ENCODE measurements at places on chromosomes 1 and 21.

- DNase-seq = no peak
These were observed 70.2 kb downstream of the FOXD2 start for GRCh38 chr1:47507881-47508701.

- DNase-seq = no peak
These were observed 8.5 kb upstream of the MRPS15 start for GRCh38 chr1:36472656-36473055.

GRCh38 chr1:184945029-184945428 lies 29.3 kb downstream of the NIBAN1 start:
- DNase-seq = no peak

DNA sequence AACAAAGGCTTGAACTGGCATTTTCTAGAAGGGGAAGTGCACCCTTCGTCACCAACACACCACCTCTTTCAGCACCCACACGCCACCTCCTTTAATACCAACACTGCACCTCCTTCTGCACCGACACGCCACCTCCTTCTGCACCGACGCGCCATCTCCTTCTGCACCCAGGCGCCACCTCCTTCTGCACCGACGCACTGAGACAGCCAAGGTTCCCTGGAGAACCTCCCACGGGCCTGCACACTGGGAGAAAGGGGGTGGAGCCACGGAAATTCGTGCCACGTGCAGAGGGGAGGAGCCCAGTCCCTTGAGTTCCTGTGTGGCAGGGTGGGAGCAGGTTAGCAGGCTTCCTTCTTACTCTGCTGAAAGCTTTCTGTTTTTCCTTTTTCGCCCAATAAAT lies 327.9 kb upstream of the C1orf174 start:
- DNase-seq = no peak

DNA sequence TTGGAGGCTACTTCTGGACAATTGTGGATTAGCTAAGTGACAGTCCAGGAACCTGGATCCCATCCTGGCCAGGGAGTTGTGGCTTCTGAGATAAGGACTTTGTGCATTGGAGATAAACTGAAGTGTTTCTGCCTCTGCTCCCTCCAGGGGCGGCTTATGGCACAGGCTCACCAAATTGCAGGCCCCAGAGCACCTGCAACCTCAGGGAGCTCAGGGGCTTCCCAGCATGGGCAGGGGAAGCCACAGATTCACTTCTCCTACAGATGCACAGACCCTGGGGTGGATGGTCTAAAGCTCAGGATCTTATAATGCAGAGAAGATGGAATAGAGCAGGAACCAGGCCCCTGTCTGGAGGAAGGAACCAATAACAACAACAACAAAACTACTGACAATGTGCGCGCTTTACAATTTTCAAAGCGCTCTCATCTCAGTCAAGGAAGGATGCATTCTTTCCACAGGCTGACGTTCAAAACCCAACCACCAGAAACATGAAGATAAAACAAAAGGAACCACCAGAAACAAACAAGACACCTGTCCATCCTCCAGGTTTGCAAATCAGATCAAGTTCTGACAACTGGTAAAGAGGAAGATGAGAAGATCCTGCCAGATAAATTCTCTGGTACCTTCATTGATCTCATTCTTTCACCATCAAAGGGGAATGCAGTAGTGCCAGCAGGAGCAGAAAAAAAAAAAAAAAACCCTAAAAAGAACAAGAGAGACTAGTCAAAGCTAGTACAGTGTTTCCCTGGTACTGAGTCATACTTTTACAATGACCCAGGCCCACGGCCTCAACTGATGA lies 121.0 kb upstream of the IRF2BP2 start:
- DNase-seq = no peak

Data from stimulated activated CD8-positive, alpha-beta memory T cell treated with anti-CD3 and anti-CD28 coated beads, Interleukin-4, amount 100 ng/mL, for 1 hour (primary cell).